Left lung (tissue), 14 donors: ENCODE measurements at places on chromosomes 2 and 18.
A peak's percentile ranks its signal among the peaks of the same experiment; 100 is the strongest.

DNA sequence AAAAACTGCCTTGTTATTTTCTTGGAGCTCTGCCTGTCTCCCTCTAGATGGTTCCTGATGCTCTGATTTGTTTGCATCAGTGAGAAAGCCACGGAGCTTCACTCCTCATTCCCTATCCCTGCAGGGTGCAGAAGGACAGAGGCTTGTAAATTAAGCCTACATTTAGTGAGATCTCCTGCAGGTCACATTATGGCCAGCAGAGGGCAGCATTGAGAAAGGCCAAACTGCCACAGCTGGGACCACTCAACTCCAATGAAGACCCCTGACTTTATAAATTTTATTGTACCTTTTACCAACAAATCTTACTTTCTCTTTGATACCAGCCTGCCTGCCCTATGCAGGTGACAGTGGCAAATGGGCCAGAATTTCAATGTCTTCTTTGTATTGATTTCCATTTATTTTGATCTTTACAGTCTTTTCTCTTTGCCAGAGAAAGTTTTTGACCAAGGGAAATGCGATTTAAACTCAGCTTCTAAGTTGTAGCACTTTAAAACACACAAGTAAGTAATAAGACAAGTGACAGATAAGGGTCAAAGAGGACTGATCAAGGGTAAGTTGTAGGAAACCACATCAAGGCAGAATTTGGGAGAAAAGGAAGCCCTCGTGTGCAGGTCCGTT is 1029.1 kb upstream of the KLHL29 start:
- DNase-seq = peak; percentile 43

DNA sequence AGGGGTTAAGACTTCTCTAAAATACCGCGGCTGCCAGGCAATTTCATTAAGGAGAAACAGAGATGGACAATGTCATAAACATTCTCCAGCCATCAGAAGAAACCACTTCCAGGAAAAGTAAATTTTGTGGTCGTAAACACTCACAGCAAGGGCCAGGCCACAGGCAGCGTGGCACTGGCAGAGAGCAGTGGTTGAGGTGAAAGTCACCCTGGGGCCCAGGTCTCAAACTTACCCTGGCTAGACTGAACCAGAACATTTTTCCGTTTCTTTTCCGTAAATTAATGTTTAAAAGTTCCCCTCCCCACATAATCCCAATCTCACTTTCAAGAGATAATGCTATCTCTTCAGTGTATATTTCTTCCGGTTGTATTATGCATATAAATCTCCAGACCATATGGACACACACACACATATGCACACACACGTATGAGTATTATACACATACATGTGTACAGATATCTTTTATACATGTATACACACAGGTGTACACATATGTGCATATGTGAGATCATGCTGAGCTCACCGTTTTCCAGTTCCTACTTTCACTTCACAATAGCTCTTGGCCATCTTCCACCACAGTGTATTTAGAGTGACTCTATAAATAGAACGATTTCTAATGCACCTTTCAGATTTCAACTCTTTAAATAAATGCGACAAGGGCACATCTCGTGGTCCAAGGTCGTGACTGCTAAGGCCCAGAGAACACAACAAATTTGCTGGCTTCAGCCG is 90.1 kb downstream of the MALT1 start:
- DNase-seq = no peak

- no peak for DNase-seq
Observed at GRCh38 chr2:163741435-163741834, 5.6 kb upstream of the FIGN start.

GRCh38 chr18:3044931-3045698 is 32.2 kb upstream of the LPIN2 start:
- no peak for DNase-seq

- DNase-seq = no peak
Observed at GRCh38 chr2:221553333-221553732, 18.8 kb downstream of the EPHA4 start.

- DNase-seq = peak; percentile 33
Observed at GRCh38 chr18:11989174-11989573, 7.9 kb downstream of the IMPA2 start.

DNA sequence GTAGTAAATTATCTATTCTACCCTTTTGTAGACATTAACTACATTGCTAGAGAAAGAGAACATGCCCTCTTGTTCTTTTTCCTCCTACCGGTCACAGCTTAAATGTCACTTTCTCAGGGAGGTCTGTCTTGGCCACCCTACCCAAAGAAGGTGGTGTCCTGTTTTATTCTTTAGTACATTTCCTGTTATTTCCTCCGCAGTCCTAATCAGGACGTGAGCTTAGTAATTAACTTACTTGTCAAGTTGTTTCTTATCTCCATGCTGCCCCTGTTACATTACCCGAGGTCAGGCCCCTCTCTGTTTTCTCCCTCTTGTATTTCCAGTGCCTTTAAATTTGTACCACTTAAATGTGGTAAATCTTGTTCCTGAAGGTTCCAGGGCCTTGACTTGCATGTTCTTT is 73.7 kb upstream of the RMDN2 start:
- DNase-seq = no peak
